Thyroid gland (tissue), 4 donors: ENCODE measurements at places on chromosomes 3 and 15.

DNA sequence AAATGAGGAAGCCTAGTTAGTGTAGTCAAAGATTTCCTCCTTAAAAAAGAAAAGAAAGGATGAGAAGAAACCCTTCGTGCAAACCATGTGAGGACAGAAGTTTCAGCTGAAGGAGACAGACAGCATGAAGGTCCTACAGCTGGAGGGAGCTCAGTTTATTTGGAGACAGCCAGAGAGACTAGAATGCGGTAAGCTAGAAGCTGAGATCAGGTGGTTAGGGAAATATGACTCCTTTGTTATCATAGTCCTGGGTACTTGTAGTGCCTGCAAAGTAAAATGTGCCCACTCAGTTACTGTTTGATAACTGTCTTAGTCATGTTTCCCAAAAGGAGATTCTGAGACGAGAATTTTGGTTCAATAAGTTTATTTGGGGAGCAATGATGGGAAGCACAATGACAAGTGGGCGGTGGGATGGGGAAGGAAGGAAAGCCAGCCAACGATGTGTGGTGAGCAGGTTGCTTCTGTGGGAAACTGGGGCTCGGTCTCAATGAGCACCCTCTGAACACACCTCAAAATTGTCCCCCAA is 178.8 kb upstream of the SNTN start:
- peak; percentile 26 for DNase-seq

DNA sequence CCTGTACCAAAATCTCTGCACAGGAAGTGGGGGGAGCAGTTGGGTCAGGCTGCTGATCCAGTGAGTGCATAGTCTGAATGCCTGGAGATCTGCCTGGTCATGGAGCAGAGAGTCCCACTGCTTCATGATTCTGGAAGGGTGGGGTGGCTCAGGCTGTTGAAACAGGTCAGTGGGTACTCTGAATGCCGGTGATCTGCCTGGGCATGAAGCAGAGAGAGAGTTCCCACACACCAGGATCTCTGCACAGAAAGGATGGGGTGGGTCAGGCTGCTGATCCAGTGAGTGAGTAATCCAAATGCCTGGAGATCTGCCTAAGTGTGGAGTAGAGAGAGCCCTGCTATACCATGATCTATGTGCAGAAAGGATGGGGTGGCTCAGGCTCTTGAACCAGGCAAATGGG is 16.1 kb upstream of the GCSAM start:
- DNase-seq: no peak

DNA sequence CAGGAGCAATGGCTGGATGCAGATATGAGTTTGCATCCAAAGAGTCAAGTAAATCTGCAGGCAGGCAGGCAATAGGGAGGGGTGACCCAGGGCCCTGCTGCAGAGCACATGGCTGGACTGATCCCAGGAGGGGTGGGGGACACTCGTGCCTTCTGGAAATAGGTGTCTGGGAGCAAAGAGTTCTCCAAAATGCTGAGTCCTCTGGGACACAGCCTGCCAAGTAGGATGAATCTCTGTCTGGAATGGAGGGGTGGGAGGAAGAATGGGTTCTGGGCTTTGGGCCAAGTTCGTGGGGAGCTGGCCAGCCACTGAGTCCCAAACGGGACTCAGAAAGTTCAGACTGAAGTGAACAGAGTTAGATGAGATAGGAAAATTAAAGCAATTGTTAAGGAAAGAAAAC is 214.5 kb downstream of the MTHFS start:
- DNase-seq: peak; percentile 27

DNA sequence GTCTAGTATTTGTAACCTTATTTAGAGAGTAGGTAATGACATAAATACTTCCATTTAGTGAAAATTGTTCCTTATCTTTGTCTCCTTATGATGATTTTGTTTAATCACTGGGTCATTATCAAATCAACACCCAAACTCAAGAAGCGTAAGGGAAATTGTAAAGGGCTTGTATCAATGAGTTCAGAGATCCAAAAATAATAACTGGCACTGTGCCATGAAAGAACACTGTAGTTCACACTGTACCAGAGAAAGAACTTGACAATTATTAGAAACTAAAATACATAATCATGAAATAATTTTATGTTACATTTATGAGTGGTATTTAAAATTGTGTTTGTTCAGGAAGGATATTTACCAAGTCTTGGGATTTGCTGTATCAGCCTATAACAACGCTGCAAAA is 895.4 kb downstream of the FHIT start:
- no peak for DNase-seq
